NCI-H1436 (cell line): ENCODE measurements at places on chromosomes 6 and 20.

- no peak for DNase-seq
Observed at GRCh38 chr6:168302534-168302933, 17.0 kb downstream of the DACT2 start.

GRCh38 chr6:13296536-13296997 lies 31.8 kb downstream of the TBC1D7 start:
- DNase-seq = no peak

DNA sequence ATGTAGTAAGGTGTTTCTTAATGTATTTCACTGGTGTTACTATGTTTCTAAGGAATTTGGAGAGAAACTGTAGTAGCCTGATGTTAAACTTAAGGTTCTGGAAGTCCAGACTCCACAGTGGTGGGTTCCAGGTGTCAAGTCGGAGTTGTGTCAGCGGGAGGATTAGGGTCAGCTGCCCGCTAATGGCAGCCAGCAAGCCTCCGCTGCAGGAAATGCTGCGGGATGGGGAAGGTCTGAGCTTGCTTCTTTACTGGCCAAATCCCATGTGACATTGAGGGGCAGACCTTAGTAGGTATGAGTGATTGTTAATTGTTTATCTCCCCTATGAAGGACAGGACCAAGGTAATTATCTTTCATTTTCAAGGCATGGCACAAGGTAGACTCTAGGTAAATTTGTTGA lies 3.7 kb upstream of the ARID1B start:
- no peak for DNase-seq

DNA sequence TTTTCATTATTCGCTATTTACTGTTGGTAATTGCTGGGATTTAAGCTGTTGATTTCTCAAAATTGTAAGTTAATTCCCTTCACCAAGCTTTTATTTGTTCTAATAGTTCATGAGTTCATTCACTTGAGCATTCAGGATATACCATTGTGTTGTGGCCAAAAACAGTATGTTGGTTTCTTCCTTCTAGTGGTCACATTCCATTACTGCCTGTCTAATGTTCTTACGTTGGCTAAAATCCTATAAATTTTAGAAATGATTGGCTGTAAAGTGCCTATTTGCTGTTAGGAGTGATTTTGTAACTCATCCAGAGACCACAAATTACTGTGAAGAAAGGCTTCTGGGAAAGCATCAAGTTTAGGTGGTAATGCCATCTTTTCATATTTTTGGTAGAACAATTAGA lies 76.3 kb downstream of the FARS2 start:
- no peak for DNase-seq

DNA sequence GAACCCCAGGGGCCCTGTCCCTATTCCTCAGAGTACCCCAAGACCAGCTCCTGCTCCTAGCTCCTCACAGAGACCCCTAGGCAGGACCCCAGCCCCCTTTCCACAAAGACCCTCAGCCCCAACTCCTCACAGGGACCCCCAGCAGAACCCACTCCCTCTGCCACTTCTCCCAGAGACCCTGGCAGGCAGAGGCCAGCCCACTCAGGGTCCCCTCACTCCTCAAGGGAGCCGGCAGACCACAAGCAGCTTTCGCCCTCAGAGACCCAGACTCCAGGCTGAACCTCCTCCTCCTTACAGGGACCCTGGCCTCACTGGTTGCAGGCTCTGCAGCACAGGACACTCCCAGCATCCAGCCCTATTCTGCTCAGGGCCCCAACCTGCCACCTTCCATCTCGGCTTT lies 575 bp downstream of the SLC44A4 start:
- no peak for DNase-seq

- DNase-seq = no peak
Observed at GRCh38 chr6:12990162-12990561, 273.6 kb downstream of the PHACTR1 start.

GRCh38 chr20:48377940-48378339 lies 449.9 kb downstream of the PREX1 start:
- DNase-seq = no peak

DNA sequence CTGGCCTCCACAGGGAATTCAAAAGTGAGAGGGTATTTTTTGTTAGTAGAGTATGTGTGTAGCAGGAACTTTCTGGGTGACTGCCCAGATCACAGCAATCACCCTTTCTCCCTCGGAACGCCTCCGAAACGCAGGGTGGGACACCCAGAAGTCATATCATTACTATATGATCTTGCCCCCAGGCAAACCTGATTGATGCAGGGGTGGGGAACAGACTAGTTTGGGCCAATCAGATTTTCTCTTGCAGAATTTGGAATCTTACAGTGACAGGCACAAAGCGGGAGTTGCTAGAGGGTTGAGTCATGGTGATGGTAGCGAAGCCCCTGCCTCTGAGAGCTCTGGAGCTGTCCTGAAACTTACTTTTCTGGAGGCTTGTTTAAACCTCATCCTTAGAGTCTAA lies 16.5 kb upstream of the RPN2 start:
- no peak for DNase-seq

- DNase-seq = peak; percentile 58
Observed at GRCh38 chr6:119129148-119129967, 50.9 kb upstream of the FAM184A start.

- DNase-seq = no peak
Observed at GRCh38 chr6:150382171-150382570, 13.4 kb downstream of the IYD start.

DNA sequence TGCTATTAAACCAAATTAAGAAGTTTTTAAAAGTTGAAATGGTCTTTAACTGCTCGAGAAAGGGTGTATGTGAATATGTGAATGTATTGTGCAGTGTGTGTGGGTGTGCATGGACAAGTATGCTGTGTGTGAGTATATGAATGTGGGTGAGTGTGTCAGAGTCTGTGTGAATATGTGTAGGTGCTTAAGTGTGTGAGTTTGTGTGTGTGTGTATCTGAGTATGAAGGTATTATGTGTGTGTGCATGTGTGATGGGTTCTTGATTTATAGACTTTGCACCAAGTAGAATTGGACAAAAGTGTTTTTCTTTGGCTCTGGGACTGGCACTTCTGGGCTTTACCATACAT lies 21.6 kb downstream of the EYA2 start:
- DNase-seq = no peak

DNA sequence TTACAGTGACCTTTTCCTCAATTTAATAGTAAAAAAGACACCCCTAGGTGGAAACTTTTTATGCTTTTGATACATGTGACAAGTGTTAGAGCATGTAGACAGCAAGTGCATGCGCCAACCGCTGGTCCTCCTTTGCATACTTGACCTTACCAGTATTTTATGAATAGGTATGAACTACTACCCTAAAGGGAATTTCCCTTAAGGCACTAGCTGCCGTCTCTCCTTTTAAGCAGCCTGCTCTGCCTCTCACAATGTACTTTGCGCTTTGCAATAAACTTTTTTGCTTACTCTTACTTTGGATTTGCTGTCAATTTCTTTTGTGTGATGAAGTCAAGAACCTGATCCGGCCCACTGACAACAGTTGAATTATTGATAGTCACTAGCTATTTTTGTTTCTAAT lies 50.6 kb upstream of the ZNF133 start:
- no peak for DNase-seq

- DNase-seq = no peak
Observed at GRCh38 chr6:75349262-75349984, 64.8 kb upstream of the TMEM30A start.

DNA sequence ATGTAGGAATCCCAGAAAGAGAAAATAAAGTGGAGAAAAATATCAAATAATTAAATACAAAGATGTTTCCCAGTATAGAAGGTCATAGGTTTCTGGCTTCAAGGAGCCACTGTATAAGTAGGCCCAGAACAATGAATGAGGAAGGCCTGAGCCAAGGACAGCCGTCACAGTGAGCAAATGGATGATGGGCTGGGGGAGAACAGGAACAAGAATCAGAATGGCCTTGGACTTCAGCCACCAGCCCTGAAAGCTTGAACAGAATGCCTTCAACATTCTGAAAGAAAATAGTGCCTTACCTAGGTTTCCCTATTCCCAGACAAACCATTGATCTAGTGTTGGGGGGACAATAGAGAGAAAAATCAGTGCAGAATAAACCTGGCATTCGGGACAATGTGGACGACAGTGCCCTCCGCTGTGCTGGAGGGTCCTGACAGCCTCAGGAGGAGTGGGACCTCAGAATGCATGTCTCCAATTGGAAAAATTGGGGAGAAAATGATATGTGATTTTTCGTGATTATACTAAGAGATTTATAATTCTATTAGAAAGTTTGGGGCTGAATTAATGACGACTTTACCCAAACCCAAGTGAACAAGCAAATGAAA lies 333.9 kb upstream of the AGPAT4 start:
- no peak for DNase-seq

GRCh38 chr6:157587127-157587926 lies 206.3 kb downstream of the ZDHHC14 start:
- DNase-seq = no peak

DNA sequence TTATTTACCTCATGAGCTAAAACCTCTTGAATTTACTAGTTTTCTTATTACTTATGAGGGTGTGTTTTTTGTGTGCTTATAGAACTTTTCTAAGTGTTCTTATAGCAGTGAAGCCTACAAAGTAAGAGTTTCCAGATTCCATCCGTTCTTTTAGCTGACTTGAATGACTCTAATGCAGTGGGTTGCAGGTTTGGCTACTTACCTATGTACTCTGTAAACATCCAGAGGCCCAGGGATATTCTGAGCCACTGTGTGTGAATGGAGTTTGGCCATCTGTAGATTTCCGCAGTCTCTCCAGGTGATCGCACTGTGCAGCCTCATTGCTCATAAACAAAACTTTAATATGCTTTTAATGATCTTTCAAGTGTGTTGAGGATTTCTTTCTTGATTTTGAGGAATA lies 157.8 kb downstream of the MYO6 start:
- no peak for DNase-seq

GRCh38 chr6:16244446-16244845 lies 6.1 kb downstream of the GMPR start:
- DNase-seq = no peak

DNA sequence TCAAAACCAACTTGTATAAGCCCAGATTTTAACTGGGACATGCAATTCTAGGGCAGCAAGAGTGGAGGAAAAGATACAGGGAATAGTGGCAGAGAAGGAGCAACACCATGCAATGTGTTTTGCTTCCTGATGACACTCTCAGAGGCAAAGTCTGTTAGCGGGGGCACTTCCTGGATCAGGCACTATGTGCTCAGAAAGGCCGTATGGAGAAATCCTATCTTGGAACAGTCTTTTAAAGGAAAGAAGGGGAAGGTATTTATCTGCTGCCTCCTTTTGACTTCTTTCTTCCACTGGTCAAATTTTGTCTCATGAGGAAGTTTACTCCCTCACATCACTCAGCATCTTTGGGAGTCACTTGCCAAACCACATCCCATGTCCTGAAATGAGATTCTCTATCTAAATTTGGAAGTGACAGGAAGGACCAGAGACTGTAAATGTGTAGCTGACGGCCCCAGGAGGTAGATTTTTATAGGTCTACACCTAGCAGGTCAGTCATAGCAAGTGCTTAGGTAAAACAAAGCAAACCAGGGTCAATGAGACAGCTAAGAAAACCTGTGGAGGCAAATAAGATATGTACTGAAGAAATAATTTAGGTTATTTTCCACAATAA lies 91.7 kb upstream of the ELOVL5 start:
- DNase-seq = no peak

DNA sequence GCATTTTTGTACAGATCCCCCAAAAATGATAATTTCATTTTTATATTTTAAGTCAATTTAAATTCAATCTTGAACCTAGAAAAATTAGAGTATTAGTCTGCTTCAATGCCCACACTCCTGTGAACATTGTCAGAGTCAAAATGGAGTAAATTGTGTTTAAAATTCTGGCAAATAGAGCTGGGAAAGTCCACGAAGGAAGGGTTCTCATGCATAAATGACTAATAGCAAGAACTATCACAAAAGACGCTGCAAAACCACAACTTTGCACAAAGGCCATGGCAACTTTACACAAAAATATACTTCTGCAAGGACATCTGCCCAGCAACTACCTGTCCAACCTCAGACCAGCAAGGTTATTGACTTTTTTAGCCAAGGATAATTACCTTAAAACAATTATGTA lies 203.2 kb upstream of the SMLR1 start:
- DNase-seq = no peak

DNA sequence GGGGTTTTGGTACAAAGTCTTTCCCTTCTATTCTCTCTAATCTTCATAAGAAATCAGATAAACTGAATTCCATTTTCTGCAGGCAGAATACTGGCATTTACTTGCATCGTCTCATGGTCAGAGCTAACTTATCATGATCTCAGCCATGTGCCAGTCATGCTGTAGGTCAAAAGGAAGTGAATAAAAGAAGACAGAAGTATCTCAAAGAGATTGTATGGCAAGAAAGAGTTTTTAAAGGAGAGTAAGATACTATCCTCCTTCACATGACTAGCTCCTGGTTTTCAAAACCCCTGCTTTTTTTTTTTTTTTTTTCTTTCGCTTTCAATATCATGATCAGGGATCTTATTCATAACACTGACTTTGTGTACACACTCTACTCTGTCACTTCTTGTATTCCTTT lies 398.3 kb downstream of the C6orf118 start:
- no peak for DNase-seq

- DNase-seq = no peak
Observed at GRCh38 chr6:19035461-19036195, 648.5 kb downstream of the RNF144B start.

DNA sequence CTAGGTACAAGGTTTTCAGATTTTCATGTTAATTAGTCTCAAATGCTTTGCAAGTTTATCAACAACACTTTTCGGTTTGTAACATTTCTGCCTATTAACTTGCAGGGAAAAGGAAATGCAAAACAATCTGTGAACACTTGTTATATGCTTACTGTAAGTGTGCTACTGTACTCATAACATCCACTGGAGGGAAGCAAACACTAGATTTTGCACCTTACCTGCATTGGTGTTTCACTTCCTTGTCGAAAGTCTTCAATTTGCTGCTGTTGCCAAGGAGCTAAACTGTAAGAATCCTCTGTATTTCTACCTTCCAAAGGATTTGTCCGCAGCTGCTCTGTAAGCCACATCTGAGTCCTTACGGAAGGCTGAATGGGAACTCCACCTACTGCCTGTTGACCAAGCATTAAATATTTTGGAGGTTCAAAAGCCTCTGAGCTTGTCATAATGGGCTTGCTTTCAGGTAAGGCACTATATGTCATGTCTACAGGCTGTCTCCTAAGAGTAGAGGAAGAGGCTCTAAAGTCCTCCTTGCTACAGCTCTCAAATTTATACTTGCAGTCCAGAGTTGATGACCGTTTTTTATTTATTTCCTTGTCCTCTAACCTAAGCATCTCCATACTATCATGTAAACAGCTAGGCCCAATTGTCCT lies 17.3 kb downstream of the PLN start:
- peak; percentile 65 for DNase-seq
